LNCaP clone FGC (cell line): ENCODE measurements at places on chromosomes 3 and 15.

DNA sequence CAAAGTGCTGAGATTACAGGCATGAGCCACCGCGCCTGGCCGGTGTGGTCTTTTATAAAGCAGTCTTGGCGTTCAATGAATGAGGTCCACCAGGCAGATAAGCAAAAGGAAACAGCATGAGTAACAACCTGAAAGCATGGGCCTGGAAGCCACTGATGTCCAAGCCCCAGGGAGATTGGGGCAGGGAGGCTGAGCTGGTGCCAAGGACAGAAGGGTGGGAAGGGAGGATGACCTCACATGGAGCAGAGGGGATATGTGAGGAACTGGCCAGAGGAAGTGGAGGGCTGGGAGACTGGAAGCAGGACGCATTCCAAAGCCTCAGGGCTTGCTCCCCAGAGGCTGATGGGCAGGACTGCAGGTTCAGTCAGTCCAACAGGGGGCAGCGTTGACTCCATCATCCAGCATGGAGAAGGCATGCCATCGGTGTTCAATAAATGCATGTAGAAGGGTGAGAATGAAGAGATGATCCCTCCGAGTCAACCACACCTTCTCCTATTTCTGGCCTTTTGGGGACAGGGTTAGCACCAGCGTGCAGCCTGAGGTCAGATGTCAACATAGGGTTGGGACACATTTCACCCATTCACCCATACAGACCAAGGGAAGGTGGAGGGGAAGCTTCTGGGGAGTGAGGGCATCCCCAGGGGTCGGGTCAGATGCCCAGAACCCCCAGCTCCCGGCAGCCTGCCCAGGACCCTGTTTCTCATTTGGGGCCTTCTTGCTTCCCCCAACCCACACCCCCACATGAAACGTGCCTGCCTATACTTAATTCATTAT, 14.8 kb downstream of the MYL3 start:
- no peak for DNase-seq

DNA sequence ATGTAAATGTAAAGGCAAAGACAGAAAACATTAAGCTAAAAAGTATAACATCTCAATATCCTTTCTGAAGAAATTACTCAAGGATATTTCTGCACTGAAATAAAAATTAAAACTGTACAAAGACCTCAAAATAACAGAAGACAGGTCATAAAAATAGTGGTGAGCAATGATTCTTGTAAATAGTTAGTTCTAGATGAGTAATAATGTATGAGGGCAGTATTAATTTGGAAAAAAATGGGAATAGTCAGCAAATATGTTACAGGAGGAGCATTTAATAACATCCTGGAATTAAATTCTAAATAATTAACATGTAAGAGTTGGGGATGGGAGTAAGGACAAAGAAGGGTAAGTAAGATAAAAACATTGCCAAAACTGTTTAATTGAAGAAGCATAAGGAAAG, 247.5 kb downstream of the DTWD1 start:
- no peak for DNase-seq

DNA sequence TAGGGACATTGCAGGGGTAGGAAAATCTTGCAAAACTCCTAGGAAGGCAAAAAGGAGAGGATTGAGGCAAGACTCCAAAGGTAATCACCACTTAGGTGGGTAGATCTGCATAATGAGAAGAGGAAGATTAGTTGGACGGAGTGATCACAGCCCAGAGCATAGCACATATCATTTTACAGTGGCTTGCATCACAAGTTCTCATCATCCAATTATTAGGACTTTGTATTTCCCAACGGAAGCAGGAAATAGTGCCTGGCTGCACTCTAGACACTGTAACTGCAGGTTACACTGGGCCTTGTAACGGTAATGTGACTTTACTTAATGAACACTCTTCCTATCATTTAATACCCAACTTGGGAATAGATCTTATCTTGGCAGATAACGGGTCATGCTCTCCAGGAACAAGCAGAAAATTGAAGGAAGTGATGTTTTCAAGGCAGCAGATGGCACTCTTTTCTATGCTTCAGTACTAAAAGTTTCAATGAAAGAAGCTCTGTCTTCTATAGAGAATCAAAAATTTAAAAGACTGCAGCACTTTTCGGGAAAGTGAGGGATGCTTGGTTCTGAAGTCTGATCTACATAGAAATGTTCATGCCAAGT, 101.9 kb upstream of the KCNMB2 start:
- DNase-seq: no peak

DNA sequence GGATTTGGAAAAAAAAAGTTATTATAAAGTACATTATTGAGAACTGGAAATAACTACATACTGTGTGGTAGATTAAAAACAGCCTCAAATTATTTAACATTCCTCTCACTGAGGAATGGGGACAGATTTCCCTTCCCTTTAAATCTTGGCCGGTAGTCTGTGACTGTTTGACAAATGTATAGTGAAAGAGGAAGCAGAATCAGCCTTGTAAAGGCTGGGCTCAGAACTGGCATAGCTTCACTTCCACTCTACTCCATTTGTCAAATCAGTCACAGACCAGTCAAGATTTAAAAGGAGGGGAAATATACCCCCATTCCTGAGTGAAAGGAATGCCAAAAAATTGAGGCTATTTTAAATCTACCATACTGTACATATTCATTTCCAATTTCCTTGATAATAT, 18.2 kb upstream of the B4GALT4 start:
- DNase-seq: no peak

- DNase-seq: peak; percentile 35
Measured at GRCh38 chr3:23663661-23664186, 142.0 kb upstream of the UBE2E1 start.

GRCh38 chr15:101277943-101278564, 769 bp upstream of the SELENOS start:
- DNase-seq: no peak

GRCh38 chr3:102826636-102827035, 391.8 kb downstream of the ZPLD1 start:
- DNase-seq: no peak

- no peak for DNase-seq
Measured at GRCh38 chr15:72174551-72175165, 22.9 kb downstream of the GRAMD2A start.

- no peak for DNase-seq
Measured at GRCh38 chr3:184231671-184232070, 2.3 kb downstream of the VWA5B2 start.

GRCh38 chr15:25707656-25708365, 155.3 kb downstream of the ATP10A start:
- DNase-seq: no peak

DNA sequence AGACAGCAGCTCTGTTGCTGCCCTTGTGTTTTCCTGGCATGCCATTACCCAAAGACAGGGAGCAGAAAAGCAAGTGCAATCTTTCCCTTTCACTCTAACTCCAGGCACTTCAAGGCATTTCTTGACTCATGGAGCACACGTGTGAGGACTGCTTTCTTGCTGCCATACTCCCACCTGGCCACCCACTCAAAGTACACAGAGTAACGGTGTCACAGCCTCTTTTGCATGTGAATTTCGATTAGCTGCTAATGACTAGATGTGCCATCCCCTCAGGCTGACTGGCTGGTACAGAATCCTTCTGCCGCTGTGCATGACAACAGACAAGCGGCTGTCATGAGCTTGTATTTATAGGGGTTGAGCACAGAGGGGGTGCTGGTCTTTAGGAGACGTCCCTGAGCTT, 380.6 kb downstream of the CTNNB1 start:
- no peak for DNase-seq

DNA sequence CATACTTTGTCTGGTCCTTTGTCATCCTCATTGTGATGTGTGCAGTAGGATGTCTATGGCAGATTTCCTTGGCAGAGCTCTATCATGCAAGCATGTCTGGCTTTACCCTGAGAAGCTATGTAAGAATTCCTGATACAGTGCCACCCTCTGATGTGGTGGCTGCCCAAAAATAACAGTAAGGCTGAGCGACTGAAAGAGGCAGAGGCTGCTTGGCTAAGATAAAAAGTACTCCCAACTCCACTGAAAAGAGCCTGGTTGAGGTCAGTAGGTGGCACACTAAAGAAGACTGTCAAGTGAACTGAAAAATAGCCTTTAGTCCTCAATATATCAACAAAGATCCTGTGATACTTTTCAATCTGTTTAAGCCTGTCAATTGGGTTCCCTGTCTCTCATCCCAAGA, 31.7 kb downstream of the BTLA start:
- DNase-seq: no peak

GRCh38 chr15:94265009-94265408, 33.6 kb downstream of the MCTP2 start:
- DNase-seq: peak; percentile 73

- DNase-seq: no peak
Measured at GRCh38 chr3:108029466-108029865, 61.4 kb downstream of the CD47 start.

- DNase-seq: no peak
Measured at GRCh38 chr15:27820722-27821121, 278.4 kb downstream of the OCA2 start.
